NCI-H1092 treated with DMSO at 0.1 percent for 48 hours (cell line): ENCODE measurements at places on chromosomes 1 and 21.
A peak's percentile ranks its signal among the peaks of the same experiment; 100 is the strongest.

DNA sequence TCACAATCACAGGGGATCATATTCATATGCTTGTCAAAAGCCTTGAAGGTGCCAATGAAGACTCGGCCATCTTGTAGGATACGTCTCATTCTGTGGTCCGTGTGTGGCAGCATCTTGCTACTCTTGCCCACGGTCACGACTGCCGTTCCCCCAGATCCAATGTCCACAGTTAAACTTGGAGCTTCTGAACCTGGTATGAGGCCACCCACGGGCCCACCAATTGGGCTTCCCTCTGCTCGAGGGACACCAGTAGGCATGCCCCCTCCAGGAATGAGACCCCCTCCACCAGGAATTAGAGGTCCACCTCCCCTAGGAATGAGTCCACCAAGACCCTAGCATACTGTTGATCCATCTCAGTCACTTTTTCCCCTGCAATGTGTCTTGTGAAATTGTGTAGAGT lies 39.6 kb downstream of the MORN1 start:
- no peak for DNase-seq

DNA sequence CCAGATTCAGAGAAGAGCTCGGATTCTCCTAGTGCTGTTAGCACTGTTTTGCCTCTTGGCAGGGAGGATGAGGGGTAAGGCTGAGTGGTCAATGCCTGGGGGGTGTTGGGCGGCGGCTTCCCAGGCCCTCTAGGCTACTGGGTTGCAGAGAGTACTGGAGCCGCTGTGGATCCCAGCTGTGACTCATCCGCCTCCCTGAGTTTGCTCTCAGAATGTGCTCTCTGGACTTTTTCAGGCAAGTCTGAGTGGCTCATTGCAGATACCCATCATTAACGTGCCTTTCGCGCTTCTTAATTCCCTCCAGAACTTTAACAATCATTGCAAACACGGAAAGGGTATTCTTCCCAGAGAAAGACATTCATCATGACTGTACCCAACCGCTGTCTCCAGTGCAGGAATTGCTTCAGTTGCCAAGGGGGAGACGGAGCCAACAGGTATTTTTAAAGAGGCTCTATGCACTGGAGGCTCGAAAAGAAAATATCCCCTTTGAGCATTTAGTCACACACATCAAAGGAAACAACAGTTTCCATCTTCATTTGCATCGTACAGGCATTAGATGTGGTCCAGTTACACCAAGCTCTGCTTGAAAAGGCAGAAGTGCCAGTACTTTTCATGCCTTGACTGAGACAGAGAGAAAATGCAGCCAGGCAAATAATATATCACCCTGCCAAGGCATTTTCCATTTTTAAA lies 14.4 kb upstream of the CAMTA1 start:
- no peak for DNase-seq

DNA sequence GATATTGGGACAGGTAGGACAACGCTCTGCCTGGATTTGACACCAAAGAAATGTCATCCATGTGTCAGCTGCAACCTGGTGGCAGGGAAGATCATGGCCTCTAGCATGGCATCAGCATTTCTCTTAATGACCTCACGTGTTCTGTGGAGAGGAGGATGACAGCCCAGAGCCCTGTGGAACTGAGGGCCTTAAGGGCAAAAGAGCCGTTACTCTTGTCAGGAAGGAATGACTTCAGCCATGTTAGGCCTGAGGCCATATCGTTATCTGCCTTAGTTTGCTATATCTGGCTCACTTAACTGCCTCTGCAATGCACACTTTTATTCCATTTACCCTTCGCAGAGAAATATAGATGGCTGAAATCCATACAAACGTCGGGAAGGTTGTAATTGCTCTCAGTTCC lies 83.2 kb upstream of the PBX1 start:
- DNase-seq: no peak

GRCh38 chr21:29245104-29245643 lies 53.5 kb upstream of the BACH1 start:
- no peak for DNase-seq

DNA sequence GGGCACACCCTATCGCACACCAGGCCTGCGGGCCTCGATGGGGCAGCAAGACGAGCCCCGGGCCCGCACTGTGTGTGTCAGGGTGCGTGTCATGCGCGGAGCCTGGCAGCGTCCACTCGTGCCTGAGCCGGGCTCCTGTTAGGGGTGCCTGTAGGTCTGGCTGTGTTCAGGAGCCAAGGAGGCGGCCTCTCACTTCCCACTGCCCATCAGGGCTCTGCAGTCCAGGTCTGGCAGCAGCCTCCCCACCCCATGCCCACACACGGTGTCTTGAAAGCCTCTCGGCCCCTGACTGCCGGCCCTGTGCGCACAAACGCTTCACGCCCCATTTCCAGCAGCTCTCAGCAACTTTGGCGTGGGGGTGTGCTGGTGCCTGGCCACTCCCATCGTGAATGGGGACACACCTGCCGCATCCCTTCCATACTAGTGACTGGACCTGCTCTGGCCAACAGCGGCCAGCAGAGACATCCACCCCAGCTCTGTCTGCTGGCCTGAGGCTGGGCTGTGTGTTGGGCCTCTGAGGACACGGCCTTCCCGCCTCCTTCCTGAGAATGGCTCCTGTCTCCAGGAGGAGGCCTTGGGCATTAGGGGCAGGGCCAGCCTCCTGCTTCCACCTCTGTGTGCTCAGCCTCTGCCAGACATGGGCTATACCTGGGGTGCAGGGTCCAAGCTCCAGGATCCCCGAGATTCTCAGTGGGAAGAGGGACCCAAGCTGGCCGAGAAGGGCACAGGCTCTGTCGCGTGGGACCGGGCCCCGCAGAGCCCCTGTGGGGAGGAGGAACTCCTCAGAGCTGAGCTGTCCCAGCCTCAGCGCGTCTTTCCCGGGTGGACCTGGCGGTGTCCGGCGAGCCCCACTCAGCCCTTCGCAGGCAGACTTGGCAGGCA lies 41.8 kb upstream of the ACTRT2 start:
- no peak for DNase-seq

DNA sequence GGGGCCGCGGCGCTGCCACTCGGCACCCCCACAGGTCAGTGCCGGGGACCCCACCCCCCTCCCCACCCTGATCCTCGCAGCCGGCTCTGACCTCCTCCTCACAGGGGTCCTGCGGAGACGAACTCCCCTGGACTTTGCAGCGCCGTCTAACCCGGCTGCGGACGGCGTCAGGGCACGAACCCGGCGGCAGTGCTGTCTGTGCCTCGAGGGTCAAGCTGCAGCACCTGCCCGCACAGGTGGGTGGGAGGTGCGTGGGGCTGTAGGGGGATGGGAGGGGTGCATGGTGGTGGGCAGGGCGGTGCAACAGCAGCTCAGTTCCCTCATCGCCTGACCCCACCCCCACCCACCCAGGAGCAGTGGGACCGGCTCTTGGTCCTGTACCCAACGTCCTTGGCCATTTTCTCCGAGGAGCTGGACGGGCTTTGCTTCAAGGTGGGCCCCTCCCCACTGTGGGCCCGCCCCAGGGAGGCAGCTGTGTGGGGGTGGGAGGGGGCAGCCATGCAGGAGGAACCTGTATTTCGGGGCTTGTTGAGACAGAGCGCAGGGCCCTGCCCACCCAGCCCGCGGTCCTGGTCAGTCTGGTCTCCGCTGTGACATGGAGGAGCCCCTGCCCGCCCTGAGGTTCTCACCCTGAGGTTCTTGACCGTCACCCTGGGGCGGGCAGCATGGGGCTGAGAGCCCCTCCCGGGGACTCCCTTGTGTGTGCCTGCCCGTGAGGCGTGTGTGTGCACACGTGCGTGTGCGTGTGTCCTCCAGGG lies 4.9 kb downstream of the PLEKHN1 start:
- no peak for DNase-seq

GRCh38 chr1:79004916-79005315 lies 1.6 kb downstream of the ADGRL4 start:
- DNase-seq: no peak

GRCh38 chr1:117367046-117368025 lies at the start of gene MAN1A2:
Gene MAN1A2, plus strand, starts transcription at chr1:117367449. Its CDS starts 735 bp downstream, at chr1:117368184.
- peak; percentile 80 for DNase-seq

DNA sequence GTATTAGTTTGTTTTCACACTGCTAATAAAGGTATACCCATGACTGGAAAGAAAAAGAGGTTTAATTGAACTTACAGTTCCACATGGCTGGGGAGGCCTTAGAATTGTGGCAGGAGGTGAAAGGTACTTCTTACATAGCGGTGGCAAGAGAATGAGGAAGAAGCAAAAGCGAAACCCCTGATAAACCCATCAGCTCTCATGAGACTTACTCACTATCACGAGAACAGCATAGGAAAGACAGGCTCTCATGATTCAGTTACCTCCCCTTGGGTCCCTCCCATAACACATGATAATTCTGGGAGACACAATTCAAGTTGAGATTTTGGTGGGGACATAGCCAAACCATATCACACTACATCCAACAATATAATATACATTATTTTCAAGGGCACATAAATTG lies 145.7 kb upstream of the BARHL2 start:
- DNase-seq: no peak

DNA sequence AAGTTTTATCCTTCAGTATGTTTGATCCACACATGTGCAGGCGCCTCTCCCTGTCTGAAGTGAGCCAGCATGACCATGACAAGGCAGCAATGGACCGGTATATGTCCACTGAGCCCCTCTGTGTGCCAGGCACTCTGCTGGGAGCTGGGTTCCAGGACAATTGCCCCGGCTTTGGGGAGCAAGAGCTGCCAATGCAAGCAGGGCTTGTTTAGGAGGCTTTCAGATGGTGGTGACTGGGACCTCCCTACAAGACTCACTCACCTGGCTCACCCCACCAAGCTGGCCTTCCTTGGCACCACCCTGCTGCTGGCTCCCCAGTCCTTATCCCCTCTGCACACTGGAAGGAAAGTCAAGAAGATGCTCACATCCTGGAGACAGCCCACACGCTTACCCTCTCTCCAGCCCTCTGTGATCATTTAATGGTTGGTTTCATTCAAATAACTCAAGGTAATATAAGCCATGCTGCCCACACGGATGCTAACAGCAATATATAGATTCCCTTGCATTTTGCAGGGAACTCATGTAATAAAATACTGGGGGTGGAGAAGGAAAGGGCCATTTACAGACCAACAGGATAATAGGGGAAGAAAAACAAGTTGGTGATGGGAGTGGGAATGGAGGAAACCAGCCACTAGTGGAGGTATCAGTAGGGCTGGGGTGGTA lies 23.6 kb downstream of the KCND3 start:
- DNase-seq: no peak

GRCh38 chr1:153533689-153534201 lies 2.0 kb downstream of the S100A6 start:
- DNase-seq: no peak

GRCh38 chr1:181134543-181135436 lies 46.3 kb downstream of the IER5 start:
- DNase-seq: no peak

- no peak for DNase-seq
These were observed 189.2 kb downstream of the CDC7 start for GRCh38 chr1:91689641-91690481.

- DNase-seq: no peak
These were observed 48.1 kb upstream of the ENAH start for GRCh38 chr1:225700889-225701465.

DNA sequence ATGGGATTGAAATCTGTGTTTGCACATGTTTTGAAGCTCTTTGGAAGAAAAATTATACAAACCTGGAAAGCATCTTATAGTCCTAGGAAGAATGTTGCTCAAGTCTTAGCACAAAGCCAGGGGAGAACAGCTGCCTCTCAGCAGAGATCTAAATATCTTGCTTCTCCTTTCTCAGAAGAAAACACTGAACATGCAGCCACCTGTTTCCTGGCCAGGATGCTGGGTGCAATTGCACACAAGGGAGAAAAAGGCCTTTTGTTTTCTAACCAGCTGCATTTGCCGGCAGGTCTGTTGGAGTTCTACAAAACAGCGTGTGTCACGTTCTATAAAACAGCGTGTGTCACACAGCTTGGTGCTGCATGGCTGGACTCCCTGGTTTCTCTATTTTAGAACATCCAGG lies 259.6 kb upstream of the PLD5 start:
- DNase-seq: peak; percentile 32

- peak; percentile 58 for DNase-seq
These were observed 64.9 kb upstream of the ARTN start for GRCh38 chr1:43868741-43869067.

DNA sequence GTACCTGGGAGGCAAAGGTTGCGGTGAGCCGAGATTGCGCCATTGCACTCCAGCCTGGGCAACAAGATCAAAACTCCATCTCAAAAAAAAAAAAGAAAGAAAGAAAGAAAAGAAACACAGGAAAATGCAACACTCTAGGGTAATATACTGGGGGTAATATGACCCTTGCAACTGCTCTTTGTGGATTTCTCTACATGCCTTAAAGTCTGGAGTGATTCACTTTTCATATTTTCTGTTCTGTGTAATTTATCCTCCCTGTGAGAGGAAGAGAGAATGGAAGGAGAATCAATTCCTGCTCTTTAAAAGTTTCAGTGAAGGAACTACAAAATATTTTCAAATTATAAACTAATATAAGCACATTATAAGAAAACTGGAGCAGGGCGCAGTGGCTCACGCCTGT lies 22.7 kb downstream of the RIT1 start:
- no peak for DNase-seq

DNA sequence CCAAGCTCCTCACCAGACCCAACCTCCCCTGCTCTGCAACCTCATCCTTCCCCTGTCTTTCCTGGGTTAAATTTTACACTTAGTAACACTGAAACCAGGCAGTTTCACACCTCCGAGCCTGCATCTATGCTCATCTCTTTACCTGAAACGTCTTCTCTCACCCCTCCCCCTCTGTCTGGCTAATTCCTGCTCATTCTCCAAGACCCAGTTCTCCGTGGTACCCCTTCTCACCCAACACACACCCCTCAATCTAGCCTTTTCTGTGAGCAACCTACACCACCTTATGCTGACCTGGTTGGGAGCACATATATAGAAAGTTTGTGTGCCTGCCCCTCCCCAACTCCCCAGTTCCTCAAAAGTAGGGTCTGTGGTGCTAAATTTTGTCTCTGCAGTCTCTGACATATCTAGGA lies 3.7 kb upstream of the KIAA1614 start:
- no peak for DNase-seq

- no peak for DNase-seq
These were observed 620.9 kb downstream of the PLPP3 start for GRCh38 chr1:55958498-55958897.
